GM12878 (cell line): ENCODE measurements at places on chromosomes 6 and 20.

- DNase-seq, result no peak
Observed at GRCh38 chr6:3296537-3296936, 37.8 kb downstream of the PSMG4 start.

- no peak for DNase-seq
Observed at GRCh38 chr20:33291830-33292355, 8.9 kb downstream of the BPIFB1 start.

GRCh38 chr6:15283986-15284361 lies 38.1 kb downstream of the JARID2 start:
- no peak for DNase-seq

- DNase-seq, result no peak
Observed at GRCh38 chr6:128520436-128521281, at the start of gene PTPRK. TSS of gene PTPRK (minus strand) at chr6:128520599. CDS start at chr6:128520358, 241 bp downstream.

DNA sequence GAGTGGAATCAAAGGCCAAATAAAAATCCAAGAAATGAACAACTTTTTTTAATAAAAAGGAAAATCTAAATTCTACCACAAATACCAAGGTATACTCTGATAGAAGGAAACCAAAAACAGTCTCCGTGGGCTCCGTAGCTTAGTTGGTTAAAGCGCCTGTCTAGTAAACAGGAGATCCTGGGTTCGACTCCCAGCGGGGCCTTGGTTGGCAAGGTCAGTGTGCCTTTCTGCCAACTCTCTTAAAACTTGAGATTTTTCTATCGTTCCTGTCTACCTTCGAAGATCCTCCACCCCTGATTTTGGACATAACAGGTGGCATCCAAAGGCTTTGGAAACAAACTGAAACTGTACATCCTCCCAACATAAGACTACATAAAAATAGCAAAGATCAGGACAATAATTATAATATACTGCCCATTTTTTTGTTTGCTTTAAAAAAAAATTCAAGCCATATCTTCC lies 197.9 kb downstream of the TRIM27 start:
- no peak for DNase-seq

DNA sequence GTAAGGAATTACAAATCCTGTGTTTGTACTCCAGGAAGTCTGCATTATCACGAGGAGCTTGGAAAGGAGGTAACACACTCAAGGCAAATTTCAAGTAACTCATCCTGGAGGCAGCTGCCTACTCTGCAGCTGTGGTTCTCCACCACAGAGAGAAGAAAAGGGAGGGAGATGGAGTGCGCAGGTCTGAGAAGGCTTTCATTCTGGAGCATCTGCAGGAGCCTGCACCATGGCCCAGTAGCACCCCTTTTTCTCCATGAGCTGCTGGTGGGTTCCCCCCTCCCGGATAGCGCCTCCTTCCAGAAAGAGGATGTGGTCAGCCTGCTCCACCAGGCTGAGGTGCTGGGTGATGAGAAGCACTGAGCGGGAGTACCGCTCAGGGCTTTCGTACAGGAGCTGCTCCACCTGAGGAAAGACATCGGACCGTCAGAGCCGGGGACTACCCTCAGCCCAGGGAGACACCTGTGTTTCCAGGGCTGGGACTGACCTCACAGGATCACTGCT lies 1.6 kb upstream of the PSMB8 start:
- no peak for DNase-seq

GRCh38 chr6:40948570-40948969 lies 90.5 kb downstream of the UNC5CL start:
- no peak for DNase-seq

DNA sequence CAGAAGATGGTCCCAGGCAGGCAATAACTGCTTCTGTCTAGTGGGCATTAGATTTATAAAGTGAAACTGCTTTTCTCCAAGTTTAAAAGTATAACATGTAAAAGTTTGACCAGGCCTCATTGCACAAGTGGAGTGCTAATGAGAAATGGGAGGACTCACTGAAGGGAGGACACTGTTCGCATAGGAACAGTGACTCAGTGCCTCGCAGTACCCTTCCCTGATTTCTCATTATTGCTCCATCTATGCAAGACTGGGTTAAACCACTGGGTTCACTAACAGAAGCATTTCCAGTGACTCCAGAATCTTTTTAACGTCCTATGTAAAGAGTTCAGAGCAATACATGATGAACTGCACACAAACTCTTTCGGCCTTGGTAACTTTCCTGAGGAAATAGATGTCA lies 79.6 kb downstream of the PCSK2 start:
- DNase-seq, result no peak
